ENCODE measurements at places on chromosomes 11 and 22.

GRCh38 chr11:102111011-102111786 lies 952 bp downstream of the YAP1 start:
- DNase-seq = no peak

DNA sequence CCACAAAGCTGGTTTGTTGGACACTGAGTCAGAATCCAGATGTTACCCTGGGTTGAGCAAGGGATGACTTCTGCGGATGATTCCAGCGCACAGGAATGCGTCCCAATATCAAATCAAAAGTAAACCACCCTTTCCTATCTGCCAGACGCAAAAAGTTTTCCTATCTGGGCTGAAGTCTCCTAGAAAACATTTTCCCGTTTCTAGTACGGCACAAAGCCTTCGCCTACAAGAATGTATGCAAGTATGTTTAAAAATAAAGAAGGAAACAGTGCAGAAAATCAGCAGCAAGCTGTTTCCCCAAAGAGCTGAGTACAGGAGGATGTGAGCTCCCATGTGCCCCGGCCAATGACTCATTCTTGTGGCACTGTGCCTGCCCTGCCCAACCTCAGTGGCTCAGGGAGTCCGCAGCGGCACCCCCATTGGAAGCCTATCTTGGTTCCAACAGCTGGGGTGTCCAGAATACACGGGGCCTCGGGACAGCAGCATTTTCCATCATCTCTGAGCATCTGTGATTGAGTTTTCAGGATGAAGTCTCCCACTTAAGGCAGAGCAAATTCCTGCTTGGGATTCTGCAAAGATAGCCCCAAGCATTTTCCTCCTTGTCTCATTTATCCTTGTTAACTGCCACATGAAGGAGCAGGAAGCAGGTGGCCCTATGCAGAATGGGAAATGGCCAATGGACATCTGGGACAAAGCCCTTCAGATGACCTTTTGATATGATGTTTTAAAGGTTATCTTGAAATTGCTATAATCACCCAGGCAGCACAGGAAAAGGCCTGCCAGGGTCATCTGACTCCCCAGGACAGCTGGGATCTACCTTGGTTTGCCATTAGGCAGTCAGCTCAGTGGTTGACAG lies 17.5 kb downstream of the KCNJ5 start:
- DNase-seq = no peak

GRCh38 chr11:70080763-70081162 lies 2.6 kb downstream of the ANO1 start:
- no peak for DNase-seq

GRCh38 chr11:46529095-46529905 lies 64.5 kb downstream of the AMBRA1 start:
- peak; percentile 69 for DNase-seq

- no peak for DNase-seq
Measured at GRCh38 chr22:38284042-38284402, 11.2 kb upstream of the TMEM184B start.

- DNase-seq = no peak
Measured at GRCh38 chr11:122851366-122851966, 13.2 kb downstream of the CRTAM start.

- DNase-seq = no peak
Measured at GRCh38 chr22:46067159-46068111, 82.9 kb upstream of the PPARA start.

DNA sequence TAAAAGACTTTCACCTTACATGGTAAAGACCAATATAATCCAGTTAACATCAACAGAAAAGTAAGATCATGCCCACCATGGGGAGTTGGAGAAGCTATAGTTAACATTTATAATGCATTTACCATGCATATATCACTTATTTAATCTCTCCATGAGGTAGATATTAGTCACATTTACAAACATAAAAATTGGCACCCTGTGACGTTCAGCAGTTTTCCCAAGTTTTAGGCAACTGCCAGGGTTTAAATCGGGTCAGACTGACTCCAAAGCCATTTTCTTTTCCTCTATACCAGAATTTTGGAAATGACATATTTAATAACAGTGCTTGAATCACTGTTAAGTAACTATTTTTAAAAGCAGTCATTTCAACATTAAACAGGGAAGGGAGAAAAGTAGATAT lies 266.3 kb downstream of the DDX10 start:
- DNase-seq = no peak

DNA sequence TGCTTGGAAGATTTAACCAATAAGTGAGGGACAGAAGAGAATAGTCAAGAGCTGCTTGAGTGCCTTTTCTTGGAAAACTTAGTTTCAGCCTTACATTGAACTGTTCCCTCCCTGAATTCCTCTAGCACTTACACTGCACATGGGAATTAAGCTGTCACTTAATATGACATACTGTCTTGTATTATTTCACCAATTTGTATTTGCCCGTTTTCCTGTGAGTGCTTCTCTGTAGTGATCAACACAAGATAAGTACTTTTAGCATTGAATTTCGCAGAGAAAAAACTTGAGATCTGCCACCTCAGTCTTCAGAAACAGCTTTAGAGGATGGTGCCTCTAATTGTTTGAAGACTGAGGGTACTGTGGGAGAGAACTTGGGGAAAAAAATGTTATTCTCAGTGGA lies 3.7 kb downstream of the SPCS2 start:
- DNase-seq = no peak

GRCh38 chr11:19577976-19578619 lies 134.5 kb upstream of the NAV2 start:
- no peak for DNase-seq

GRCh38 chr11:97905101-97905500 lies 1115.6 kb upstream of the CNTN5 start:
- no peak for DNase-seq

DNA sequence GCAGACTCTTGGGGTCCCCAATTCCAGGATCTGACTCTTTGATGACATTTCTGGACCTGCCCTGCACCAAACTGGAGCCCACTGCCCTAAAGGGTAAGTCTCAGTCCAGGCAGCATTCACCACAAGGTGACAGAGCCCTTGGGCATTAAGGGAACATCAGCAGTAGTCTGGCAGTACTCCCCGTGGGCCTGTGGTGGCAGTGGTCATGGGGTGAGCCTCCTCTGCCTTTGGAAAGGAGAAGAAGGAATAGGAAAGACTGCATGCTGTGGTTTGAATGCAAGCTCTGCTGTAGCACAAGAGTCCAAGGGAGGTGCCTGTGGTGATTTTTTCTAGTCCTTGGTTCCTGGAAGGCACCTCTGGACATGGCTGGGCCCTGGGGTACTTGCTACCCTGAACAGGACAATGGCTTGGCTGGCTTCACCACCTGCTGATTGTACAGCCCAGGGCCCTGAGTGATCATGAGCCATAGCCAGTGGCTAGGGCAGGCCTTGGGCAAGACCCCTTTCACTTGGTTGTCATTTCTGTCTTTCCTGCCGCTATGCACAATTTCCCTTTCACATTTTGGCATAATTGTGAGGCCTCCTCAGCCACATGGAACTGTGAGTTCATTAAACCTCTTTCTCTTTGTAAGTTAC lies 160.7 kb upstream of the GRIA4 start:
- no peak for DNase-seq

DNA sequence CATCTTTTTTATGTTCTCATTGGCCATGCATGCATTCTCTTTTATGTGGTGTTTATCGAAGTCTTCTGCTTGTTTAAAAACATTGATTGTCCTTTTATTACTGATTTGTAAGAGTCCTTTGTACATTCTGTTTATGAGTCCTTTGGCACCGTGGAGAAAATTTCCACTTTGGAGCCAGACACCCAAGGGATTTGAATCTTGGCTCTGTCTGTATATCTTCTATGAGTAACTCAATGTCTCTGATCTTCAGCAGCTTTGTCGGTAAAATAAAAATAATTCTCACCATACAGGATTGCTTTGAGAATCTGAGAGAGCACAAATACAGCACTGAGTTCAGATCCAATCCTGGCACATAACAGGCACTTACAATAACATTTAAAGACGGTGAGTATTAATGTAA lies 12.8 kb upstream of the SORL1 start:
- DNase-seq = no peak

GRCh38 chr22:28203286-28203685 lies 284.2 kb upstream of the PITPNB start:
- DNase-seq = no peak

- DNase-seq = no peak
Measured at GRCh38 chr11:69280994-69281393, 13.0 kb upstream of the MYEOV start.

- DNase-seq = no peak
Measured at GRCh38 chr22:19121631-19122142, 525 bp downstream of the DGCR2 start.

- DNase-seq = no peak
Measured at GRCh38 chr11:2366276-2366675, 10.8 kb upstream of the CD81 start.

DNA sequence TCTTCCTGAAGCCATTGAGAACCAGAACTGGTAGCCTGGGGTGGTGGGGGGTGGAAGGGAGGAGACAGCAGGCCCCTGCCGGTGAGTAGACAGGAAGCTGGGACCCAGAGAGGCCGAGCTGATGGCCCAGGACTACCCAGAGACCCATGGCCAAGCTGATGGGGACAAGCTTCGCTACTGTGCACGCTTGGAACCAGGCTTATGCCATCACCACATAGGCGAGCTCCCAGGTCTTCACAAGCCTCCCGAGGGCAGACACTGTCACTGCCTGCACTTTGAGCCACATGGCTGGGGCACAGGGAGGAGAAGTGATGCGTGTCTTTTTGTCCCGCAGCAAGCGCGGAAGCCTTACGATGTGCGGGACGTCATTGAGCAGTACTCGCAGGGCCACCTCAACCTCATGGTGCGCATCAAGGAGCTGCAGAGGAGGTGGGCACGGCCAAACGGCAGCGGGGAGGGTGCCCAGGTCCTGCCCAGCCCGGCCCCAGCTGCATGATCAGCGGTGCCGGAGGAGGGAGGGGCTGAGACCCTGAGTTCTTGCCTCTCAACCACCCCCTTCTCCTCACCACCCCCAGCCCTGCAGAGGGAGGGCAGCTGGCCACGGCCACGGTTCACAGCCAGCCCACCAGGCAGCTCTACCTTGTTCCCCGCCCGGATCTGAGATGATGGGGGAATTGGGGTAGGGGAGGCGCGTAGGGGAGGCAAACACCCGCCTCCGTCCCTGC lies 76.0 kb upstream of the KCNQ1OT1 start:
- no peak for DNase-seq

- no peak for DNase-seq
Measured at GRCh38 chr11:14902650-14903350, 10.8 kb upstream of the CYP2R1 start.

DNA sequence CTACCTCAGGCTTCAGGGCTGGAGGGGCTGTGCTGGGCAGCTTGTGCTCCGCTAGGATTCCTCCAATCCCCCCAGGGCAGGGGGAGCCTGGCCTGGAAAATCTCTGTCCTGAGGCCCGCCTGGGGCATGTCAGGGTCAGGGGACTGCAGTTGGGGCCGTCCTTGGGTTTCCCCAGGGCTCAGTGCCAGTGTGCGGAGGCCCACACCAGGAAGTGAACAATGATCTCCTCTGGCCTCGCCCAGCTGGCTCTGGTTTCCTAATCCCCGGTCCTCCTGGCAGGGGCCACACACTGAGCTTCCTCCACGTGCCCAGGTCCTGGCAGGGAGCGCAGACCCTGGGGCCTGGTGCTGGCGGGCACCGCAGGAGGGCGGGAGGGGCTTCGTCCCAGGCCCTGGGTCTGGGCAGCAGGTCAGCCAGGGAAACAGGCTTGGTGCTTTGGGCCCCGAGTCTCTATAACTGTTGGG lies 1.4 kb upstream of the MUC2 start:
- DNase-seq = no peak

DNA sequence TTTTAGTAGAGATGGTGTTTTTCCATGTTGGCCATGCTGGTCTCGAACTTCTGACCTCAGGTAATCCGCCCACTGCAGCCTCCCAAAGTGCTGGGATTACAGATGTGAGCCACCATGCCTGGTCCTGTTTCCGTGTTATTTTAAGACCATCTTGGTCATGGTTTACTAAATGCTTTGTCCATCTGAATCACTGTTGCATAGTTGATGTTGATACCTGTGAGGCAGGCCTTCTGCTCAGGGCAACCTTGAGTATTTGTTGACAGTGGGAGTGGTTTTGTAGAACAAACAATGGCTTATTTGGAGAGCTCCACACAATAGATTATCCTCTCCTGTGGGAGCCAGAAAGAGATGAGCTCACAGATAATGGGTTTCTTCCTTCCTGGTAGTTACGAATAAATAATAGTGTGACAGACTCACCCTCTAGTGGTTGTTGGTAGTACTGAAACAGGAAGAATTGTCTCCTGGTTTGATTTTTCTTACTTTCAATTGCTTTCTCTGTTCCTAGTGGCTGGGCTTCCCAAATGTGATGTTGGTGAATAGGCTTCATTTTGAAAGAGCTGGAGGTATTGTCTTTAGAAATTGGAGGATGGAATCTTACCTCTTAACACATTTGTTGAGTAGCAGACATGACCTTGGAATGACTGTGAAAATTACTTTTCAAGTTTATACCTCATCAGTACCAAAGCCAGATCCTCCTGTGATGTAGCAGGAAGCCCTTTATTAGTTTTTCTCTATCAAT lies 39.0 kb downstream of the CTNND1 start:
- DNase-seq = no peak

- no peak for DNase-seq
Measured at GRCh38 chr11:1235306-1235900, 12.5 kb downstream of the MUC5B start.

- DNase-seq = no peak
Measured at GRCh38 chr11:117441146-117441975, 113.7 kb downstream of the CEP164 start.

- no peak for DNase-seq
Measured at GRCh38 chr11:110123003-110123402, 29.8 kb downstream of the ZC3H12C start.

DNA sequence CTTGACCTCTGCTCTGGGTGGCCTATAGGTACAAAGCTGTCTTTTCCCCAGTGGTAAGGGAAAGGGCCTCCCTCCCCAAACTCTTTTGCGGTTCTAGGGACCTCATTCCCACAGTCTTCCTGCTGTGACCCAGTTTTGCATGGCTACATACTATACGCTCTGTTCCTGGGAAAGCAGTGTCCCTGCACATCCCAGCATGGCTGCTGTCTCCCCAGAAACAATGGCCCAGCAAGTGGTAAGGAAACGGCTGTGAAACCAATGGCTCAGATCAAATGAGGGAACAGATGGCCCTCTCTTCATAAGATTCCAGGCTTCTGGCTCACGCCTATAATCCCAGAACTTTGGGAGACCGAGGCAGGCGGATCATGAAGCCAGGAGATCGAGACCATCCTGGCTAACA lies 41.1 kb downstream of the RPL27A start:
- no peak for DNase-seq

DNA sequence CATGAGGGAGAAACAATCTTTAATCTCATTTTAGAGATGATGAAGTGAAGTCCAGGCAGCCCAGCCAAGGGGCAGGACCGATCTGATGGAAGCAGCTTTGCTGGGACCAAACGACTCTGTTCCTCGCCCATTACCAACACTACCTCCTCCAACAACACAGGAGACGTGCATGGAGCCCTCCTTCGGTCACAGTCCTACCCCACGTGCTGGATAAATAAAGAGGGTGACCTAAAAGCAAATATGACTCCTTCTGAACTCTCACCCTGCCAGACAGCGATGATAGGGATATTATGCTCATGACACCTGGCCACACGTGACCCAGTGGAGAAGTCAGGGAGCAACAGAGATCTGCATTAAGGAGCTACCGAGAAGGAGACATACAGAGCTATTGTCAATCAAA lies 26.0 kb downstream of the SCGB1A1 start:
- DNase-seq = no peak

- no peak for DNase-seq
Measured at GRCh38 chr22:25572708-25573171, 8.3 kb downstream of the GRK3 start.

Data from stimulated activated CD4-positive, alpha-beta T cell treated with anti-CD3 and anti-CD28 coated beads, Interleukin-1b, Interleukin-23, amount 100 ng/mL, for 24 hours (primary cell).